Lung microvascular endothelial cell (primary cell): ENCODE measurements at places on chromosomes 7 and 10.

- DNase-seq = peak; percentile 35
Measured at GRCh38 chr10:32955299-32955772, 2.7 kb downstream of the ITGB1 start.

DNA sequence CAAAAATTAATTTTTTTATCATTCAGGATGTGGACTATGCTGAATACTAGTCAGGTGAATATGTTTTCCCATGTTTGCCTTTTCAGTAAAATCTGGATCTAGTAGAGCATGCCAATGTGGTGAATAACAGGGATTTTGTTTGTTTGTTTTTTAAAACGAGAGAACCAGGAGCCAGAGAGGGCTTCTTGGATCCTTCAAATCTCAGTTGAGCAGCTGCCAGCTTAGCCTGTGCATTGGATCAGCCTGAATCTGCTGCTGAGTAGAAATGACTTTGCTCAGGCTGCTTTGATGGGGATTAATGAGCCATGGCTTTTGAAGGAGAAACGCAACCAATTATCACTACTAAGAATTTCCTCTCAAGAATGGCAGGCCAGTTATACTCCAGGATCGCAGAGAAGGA lies 493.8 kb downstream of the ARL4A start:
- no peak for DNase-seq

DNA sequence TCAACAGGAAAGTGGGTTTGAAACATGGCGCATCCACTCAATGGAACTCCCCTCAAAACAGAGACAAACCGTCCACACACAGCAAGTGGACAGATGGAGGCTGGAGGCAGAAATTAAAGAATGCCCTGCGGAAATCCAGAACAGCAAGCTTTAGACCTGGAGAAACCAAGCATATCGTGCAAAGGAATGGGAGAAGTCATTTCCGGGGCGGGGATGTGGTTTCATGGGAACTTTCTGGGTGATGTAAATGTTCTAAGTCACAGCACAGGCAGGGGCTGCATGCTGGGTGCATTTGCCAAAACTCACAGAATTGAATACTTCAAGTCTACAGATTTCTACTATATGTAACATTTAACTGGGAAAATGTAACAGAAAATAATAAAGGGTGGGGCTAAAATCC lies 213.0 kb downstream of the PTPRN2 start:
- DNase-seq = no peak

DNA sequence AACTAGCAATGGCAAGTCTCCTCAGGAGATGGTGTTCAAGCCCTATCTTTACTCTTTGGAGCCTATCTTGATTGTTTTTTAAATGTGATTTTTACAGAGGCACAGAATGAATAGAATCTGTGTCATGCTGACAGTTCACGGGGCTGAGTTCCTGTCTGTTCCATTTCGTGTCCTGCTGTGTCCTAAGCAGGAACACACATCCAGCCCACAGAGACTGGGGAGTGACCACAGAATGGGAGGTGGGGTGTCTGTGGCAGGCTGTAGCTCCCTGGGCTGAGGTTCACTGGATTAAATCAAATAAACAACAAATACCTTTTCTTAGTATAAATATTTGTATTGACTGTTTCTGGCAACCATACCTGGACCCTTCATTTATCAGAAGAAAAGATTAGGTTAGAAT lies 73.4 kb upstream of the CARD11 start:
- no peak for DNase-seq

GRCh38 chr10:10911471-10911921 lies 106.2 kb upstream of the CELF2 start:
- no peak for DNase-seq

DNA sequence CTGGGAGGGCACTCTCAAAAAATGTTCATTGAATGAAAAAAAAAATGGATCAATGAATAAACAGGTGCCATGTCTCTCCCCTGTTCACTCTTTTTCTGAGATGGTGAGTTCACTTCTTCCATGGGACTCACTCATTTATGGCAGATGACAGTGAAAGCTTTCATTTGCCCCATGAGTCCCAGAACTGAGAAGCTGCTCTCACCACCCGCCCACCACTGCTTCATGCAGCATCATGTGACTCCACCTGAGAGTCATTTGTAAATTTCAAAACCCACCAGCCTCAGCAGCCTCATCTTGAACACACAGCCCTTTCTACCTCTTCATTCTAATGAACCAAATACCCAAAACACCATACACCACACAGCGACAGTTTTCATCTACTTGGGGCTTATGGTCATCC lies 64.9 kb downstream of the SCRN1 start:
- DNase-seq = no peak

- DNase-seq = peak; percentile 42
Measured at GRCh38 chr7:109844362-109844761, 1246.6 kb upstream of the LRRN3 start.

GRCh38 chr7:31251441-31251840 lies 89.1 kb downstream of the NEUROD6 start:
- no peak for DNase-seq

DNA sequence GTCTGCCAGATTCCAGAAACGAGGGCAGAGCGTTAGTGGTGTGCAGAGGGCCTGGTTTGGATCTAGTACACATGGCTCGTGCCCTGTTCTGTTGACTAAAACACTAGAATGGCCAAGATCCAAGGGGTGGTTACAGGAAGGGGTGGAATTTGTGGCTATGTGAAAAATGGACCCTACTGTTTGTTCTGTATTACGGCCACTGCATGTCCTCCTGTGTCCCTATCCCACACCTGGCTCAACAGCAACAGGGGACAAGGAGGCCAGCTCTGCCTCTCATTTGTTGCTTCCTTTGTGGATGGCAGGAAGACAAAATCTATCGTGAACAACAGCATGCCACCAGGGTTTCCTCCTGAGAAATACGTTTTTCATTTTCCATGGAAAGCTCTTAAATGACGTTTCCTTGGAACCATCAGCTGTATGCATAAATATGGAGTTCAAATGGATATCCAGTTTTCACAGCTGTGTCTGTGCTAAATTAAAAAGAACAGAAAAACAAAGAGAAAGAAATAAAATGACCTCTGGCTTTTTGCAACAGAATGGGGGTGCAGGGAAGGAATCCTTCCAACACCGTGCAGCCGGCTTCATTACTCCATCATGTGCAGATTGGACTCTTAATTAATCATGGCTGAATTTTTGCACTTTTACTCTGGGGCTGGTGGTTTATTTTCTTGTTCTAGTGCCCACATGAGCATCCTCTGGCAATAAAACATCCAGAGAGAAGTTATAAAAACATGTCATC lies 318.9 kb downstream of the CXCL12 start:
- no peak for DNase-seq

DNA sequence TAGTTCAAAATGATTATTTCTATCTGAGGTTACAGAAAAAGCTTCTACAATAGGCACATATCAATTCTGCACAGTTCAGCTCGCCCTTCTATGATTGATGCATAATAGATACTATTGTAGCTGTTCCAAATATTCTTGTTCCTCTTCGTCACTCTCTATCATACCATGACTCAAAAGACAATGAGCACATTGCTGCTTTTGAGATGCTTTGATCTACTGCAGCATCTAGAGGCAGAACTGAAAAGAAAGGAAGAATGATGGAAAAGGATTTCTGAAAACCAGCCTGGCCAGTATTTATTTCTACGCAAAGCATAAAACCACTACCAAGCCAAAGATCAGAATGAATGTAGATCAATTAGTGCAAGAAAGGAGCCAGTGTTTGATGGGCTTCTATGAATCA lies 59.3 kb upstream of the PLXDC2 start:
- DNase-seq = no peak

DNA sequence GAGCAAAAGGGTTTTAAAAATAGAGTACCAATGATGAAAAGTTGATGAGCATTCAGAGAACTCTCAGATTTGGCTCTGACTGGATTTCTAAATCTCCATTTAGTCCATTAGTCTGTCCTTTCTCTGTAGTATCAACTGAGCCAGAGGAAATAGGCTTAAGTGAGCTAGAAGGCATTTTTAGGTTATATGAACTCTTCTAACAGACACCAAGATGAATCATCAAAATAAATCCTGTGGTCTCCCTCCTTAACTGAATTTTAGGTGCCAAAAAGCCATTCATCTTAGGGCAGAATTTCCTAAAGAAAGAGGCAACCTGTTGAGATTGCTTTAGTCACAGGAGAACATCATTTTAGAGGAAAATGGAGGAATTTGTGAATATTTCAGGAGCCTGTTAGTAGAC lies 305.1 kb downstream of the AUTS2 start:
- no peak for DNase-seq

DNA sequence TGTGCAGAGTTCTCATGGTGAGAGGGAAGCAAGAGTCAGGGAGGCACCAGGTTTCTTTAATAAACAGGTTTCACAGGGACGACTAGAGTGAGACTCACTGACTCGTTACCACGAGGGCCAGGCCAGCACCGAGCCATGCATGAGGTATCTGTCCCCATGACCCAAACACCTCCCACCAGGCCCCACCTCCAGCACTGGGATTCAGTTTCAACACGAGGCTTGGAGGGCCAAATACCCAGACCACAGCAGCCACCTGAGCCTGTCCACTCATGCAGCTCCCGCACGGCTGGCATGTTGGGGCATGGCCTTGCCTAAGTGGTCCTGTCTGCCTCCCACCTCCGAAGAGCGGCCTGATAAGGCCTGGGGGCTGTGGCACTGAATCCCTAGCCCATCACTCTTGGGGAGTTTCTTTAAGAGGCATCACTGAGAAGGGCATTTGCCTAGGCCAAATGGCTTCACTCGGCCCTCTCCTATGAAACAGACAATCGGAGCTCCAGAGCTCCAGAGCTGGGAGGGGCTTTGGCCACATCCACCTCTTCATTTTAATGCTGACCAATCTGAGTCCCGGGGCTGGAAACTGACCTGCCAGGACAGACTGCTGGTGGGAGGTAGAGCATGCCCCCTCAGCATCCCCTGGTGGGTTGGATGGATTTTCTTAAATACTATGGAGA lies 157.8 kb downstream of the DNAJB6 start:
- DNase-seq = no peak

DNA sequence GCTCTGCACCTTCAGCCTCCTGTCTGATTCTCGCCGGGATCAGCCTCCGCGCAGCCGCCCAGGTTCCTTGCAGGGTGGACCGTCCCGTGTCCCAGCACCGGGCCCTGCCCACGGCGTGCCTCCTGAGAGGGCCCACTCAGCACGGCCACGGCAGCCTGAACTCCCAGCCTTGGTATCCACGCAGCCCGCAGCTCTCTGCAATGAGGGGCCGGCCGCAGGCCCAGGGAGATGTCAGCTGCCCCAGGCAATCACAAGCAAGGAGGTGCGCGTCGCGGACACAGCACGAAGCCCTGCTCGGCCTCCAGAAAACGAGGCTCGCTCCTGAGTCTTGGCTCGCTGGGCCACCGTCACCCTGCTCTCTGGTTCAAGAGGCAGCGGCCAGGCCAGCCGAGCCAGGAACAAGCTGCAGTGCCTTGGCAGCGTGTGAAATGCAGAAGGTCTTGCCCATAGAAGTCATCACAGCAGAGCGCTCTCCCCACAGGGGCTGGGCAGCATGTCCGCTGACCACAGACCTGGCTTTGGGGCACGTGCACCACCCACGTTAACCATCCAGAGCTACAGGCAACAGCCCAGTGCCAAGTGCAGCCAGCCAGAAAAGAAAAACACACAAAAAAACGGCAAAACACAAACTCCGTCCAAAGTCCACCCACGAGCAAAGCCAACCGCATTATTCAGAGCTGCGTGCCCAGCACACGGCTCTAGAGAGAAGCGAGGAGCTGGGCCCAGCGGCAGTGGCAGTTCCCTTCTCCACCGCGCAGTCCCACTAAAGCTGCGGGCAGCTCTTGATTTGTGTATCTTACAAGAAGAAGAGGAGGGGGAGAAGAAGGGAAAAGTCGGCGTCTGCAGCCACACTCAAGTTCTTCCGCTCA lies 13.9 kb downstream of the GPER1 start:
- DNase-seq = no peak

DNA sequence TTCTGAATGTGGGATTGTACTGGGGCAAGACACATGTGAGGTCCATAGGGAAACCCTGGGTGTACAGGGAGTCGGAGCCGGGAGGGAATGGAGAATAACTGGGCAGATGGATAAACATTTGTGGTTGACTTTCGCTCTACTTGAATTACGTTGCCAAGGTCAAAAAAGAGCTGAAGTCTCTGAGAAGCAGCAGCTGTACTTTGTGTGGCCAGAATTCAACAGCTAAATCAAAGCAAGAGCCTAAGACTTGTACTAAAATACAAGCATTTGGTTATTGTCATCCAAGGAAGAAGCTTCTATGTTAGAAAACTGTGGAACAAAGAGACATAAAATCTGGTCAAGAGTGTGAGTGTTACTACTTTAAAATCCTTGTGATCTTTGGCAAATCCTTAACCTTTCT lies 457.2 kb downstream of the ARL4A start:
- DNase-seq = no peak

- DNase-seq = no peak
Measured at GRCh38 chr7:77813180-77813579, 14.6 kb downstream of the PHTF2 start.

DNA sequence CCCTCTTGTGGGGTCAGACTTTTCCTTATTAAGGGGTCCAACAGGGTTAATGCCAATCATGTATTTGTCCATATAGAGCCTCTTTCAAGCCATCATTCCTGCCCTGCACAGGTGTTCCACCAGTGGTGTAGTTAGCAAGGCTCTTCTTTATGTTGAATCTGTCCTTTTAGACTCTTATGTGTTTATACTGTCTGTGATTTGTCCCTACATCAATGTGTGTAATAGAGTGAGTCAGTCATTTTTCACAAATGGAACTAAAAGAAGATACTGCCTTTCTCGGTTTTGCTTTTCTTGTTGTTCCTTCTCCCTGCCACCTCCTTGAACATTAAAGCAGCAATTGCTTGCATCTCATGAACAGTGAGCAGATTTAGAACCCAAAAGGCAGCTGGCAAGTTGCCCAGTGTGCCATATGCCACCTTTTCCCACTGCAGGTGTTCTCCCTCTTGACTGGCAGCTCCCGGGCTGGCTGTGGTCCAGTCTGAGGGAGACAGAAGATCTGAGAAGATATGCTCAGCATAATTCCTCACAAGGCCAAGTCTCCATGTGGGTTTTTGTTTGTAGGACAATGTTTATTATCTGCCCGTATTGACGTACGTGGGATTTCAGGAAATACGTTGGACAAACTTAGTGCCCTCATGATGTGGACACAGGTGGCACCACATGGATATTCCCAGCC lies 154.1 kb downstream of the LHFPL3 start:
- no peak for DNase-seq

- no peak for DNase-seq
Measured at GRCh38 chr10:76160446-76161300, 729.2 kb downstream of the LRMDA start.

GRCh38 chr7:106552645-106553445 lies 108.1 kb downstream of the CCDC71L start:
- no peak for DNase-seq

DNA sequence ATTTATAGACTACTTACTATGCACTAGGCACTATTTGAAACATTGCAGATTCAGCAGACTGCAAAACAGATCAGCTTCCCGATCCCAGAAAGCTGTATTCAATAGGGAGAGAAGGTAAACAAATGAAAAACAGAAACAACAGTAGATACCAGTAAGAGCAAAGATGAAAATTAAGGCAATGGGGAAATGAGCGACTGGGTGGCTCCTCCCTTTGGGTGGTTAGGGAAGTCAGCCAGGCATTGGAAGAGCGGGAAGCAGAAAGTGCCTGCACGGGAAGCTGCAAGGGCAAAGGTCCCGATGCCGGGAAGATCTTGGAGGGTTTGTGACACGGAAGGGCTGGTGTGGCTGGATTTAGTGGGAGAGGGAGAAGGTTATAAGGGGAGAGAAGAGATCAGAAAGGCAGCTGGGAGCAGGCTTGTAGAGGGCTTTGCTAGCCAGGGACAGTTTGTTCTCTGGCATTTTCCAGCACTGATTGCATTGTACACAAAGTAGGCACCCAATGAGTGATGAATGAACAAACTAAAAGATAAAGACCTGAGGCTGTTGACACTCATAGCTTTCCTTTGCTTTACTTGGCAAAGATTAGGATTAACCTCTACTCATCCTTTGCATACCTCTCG lies 67.8 kb downstream of the NAMPT start:
- peak; percentile 87 for DNase-seq
